ENCODE measurements at places on chromosomes 3 and 15. TPM values are rescaled to one million over a fixed set of nuclear protein-coding genes. Genes with fewer than 3 reads are reported as not detected.

Gene GP5
- not detected for total RNA-seq

Gene CCDC66
- total RNA-seq, result 18.3 TPM

Gene REC114
- 1.4 TPM for total RNA-seq

Gene CAMKV
- not detected for total RNA-seq

Gene LRRK1
- total RNA-seq, result 3.0 TPM

Gene UNC13C
- total RNA-seq, result 0.22 TPM

Gene EFCC1
- total RNA-seq, result 1.5 TPM

Gene CLDN18
- total RNA-seq, result not detected

Gene APOD
- 92.5 TPM for total RNA-seq

Gene SHQ1
- 18.8 TPM for total RNA-seq

Gene C3orf85
- not detected for total RNA-seq

Gene OSTN
- 0.36 TPM for total RNA-seq

Gene ITIH1
- not detected for total RNA-seq

Gene SMAD6
- 20.3 TPM for total RNA-seq

Gene TASOR
- 25.8 TPM for total RNA-seq

Gene LRRC57
- 15.0 TPM for total RNA-seq

Gene TRIM59
- total RNA-seq, result 0.77 TPM

Gene FOXL2
- not detected for total RNA-seq

Gene C3orf52
- total RNA-seq, result 2.4 TPM

Gene DNAJA4
- total RNA-seq, result 115 TPM

Gene GPR149
- not detected for total RNA-seq

Gene PPP1R14D
- total RNA-seq, result not detected

Gene COPG1
- 86.1 TPM for total RNA-seq

Gene OXTR
- 0.14 TPM for total RNA-seq

Gene PRSS50
- total RNA-seq, result 0.22 TPM

Gene SNAPC5
- 40.9 TPM for total RNA-seq

Gene HOMER2
- total RNA-seq, result 48.5 TPM

Gene TMEM212
- not detected for total RNA-seq

Gene CCR9
- total RNA-seq, result not detected

Gene WDR93
- total RNA-seq, result not detected

Gene GOLGA8Q
- 0.74 TPM for total RNA-seq

Gene RTP1
- total RNA-seq, result not detected

Gene WDR53
- total RNA-seq, result 10.0 TPM

Gene CCDC39
- not detected for total RNA-seq

Gene EFCAB12
- not detected for total RNA-seq

Gene RNU5B-1
- total RNA-seq, result 40.3 TPM

Gene CYP8B1
- not detected for total RNA-seq

Gene ADAMTSL3
- total RNA-seq, result 11.9 TPM

Gene FEZF2
- not detected for total RNA-seq
